Mesothelial cell of epicardium (in vitro differentiated cells): ENCODE measurements at places on chromosomes 11 and 22.

DNA sequence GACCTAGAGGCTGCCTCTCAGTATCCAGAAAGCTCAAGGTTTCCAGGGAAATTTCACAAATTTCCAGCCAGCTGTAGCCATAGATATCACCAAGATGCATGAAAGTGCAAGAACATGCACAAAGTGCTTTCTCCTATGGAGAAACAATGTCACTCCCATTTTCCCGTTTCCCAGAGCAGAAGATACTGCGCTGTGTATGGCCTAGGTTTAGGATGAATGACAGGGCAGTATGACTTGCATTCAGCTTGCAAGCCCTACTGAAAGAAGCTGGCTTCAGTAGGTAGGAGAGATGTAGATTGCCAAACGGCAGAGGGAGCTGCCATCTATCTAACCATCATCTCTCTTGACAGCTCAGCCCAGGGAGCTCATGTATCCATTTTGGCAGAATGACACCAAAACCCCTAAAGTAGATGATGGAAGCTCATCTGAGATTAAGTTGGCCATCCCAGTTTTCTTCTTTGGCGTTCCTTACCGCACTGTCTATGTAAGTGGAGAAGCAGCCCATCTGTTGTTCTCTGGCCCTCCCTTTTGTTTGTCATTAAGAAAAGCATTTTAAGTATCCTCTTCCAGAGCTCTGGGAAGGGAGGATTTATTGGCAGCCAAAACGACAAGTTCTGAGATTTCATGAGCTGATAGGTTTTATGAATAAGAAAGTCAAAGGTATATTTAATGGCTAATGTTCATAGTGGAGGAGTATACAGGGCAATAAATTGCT, 4.6 kb downstream of the TECTA start:
- no peak for DNase-seq

GRCh38 chr11:33832676-33833075, 58.4 kb upstream of the FBXO3 start:
- no peak for DNase-seq

- no peak for DNase-seq
Measured at GRCh38 chr22:45510376-45511232, 7.9 kb downstream of the FBLN1 start.

DNA sequence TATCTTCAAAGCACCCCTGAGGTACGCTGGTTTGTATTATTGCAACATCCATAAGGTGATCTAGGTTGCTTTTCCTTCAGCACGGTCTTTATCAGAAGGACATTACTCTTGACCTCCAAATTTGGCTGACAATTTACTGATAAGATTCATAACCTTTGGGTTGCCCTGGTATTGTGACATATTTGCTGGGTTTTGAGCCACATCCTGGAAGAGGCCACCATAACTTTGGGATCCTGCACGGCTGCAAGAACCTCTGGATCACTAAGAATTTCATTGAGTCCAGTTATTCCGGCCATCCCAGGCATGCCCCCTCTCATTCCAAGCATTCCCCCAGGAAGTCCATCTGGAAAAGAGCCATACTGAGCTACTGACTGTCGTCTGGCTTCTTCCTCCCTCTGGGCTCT, 6.5 kb upstream of the PLET1 start:
- DNase-seq: no peak

DNA sequence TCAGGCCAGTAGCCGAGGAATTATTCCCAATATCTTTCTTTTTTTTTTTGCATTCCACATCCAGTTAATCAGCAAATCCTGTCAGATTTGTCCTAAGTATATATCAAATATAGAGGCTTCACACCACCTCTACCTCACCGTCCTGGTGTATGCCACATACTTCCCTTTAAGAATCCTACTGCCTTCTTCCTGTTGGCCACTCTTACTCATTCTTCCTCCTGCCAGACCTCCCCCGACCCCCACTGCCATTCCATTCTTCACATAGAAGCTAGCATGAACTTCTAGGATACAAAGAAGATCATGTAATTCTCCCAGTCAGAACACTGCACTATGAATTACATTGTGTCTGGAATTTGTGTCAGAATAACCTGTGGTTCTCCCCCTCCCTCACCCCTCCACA, 89.5 kb downstream of the TRIM44 start:
- DNase-seq: no peak

DNA sequence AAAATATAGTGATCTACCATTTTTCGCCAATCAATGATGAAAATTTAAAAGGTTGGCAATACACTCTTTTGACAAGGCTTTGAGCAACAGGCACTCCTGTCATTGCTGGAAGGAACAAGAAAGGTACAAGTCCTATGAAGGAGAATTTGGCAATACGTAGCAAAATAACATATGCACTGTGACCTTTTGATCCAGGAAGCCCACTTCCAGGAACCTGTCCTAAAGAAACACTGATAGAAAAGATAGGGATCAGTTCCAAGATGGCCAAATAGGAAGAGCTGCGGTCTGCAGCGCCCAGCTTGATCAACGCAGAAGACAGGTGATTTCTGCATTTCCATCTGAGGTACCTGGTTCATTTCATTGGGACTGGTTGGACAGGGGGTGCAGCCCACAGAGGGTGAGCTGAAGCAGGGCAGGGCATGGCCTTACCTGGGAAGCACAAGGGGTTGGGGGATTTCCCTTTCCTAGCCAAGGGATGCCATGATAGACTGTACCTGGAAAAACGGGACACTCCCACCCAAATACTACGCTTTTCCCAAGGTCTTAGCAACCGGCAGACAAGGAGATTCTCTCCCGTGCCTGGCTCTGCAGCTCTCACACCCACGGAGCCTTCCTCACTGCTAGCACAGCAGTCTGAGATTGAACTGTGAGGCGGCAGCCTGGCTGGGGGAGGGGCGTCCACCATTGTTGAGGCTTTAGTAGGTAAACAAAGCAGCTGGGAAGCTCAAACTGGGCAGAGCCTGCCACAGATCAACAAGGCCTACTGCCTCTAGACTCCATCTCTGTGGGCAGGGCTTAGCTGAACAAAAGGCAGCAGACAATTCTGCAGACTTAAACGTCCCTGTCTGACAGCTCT, 69.7 kb upstream of the GALNT18 start:
- DNase-seq: no peak

GRCh38 chr11:88181776-88182175, 6.5 kb upstream of the RAB38 start:
- DNase-seq: no peak
